ENCODE measurements at places on chromosomes 7 and 10.

DNA sequence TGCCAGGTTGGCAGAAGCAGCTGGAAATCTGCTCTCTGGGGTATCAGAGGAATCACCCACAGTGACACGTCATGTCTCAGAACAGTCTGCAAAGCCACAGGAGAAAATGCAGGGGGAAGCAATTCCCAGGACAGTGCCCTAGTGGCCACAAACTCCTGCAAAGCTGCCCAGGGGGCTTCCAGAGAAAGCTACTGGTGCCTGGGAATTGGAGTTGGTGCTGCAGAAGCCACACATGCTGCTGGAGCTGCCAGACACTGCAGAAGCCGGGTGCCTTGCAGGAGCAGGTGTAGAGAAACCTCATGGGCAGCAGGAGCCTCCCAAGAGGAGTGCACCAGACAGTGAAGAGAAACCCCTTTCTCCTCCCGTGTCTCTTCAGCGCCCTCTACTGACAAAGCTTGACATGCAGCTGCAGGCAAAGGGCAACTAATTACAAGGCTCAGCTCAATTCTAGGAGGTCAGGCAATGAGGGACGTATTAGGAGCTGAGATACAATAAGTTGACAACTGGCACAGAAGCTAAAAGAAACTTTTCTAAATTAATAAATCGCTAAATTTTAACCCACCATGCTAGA lies 30.2 kb upstream of the NUB1 start:
- no peak for DNase-seq

- no peak for DNase-seq
These were observed 38.9 kb upstream of the KAT6B start for GRCh38 chr10:74787457-74787856.

DNA sequence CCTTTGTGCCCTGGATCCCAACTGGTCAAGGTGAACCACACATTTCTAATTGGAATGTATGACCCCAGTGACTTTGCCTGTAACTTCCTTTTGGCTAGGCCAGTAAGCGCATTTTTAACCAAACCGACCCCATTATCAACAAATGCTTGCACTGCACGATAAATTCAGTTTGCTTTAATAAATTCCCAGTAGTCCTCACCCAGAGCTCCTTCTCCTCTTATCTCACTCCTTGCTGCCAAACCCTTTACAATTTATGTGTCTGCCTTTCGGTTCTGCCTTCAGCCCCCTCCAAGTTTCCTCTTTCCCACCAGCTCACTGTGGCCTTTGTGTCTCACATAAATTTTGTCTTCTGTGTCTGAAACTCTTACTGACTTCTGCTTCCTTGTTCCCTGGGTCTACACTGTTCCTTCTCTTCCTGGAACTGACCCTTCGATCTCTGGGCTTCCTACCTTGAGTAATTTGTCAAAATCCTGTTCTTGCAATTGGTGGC lies 59.0 kb downstream of the TBXAS1 start:
- DNase-seq, result no peak

DNA sequence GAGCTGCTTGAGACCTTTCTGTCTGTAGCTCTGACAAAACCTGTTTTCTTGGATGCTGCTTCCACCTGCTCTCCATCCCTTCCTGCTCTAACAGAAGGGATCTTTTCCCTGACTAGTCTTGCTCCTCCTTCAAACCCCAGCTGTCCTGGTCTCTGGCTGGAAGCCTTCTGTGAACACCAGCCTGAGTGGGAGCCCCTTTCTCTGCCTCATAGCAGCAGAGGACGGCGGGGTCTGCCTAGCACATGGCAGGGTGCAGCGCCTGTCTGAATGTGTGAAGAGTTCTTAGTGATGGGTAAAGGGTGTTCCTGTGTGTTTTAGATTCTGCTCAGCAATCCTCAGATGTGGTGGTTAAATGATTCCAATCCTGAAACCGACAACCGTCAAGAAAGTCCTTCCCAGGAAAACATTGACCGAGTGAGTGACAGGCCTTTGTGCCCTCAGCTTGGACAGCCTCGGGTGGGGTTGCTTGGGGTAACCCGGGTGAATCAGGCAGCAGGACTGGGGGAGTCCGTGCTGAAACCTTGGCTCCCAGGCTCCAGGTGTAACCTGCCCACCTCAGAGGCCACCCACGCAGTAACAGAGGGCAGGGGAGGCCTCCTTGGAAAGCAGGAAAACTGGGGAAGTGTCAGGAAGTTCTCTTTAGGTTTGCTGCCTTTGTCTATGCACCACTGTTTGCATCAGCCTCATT lies 34.1 kb downstream of the NUB1 start:
- no peak for DNase-seq

DNA sequence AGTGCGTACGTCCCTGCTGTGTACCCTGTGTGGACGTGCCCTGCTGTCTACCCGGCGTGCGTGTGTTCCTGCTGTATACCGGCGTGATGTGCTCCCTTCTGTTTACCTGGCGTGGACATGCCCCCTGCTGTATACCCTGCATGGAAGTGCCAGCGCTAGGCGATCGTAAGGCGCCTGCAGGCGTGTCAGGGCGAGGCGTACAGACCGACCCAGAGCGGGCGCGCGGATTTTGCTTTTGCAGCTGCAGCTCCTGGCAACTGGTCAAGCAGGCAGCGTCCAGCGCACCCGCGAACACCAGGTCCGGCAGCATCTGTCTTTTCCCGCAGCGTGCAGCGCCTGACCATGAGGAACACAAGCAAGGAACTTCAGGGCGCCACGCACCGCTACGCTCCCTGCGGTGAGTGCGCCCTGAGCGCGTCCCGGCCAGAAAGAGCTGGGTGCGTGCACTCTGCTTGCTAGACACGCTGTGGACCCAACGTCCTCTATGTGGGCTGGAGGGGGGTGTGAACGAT lies 680 bp downstream of the C7orf57 start:
- no peak for DNase-seq

- DNase-seq, result no peak
These were observed 27.9 kb downstream of the ZEB1 start for GRCh38 chr10:31346953-31347352.

- no peak for DNase-seq
These were observed 52.2 kb downstream of the SEM1 start for GRCh38 chr7:96657347-96658021.

- DNase-seq, result no peak
These were observed 2.9 kb downstream of the ZNF365 start for GRCh38 chr10:62377026-62377415.

- no peak for DNase-seq
These were observed 54.9 kb downstream of the SEM1 start for GRCh38 chr7:96654630-96655188.

- DNase-seq, result no peak
These were observed 69.0 kb downstream of the CREM start for GRCh38 chr10:35195361-35196306.

GRCh38 chr7:30347226-30348082 lies 63.1 kb downstream of the ZNRF2 start:
- DNase-seq, result no peak

- DNase-seq, result no peak
These were observed 578.2 kb downstream of the PARD3 start for GRCh38 chr10:34236931-34237330.

DNA sequence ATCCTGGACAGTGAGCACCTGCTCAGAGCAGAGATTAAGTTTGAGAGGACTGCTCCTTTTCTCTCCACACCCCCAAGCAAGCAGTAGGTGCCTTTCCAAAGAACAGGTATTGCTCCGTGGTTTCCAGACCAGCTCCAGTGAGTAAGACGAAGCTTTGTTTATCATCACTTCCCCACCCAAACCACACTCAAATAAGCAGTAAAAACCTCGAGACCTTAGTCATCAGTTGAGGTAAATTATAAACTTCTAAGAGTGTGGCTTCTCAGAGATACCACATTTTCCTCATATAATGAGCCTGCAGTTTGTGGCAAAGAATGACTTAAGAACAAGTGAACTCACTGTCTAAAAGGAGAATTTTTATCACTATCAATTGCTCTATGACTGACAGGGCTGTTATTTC lies 50.0 kb upstream of the GRB10 start:
- no peak for DNase-seq

GRCh38 chr10:126252884-126253610 lies 135.2 kb downstream of the ADAM12 start:
- DNase-seq, result no peak

DNA sequence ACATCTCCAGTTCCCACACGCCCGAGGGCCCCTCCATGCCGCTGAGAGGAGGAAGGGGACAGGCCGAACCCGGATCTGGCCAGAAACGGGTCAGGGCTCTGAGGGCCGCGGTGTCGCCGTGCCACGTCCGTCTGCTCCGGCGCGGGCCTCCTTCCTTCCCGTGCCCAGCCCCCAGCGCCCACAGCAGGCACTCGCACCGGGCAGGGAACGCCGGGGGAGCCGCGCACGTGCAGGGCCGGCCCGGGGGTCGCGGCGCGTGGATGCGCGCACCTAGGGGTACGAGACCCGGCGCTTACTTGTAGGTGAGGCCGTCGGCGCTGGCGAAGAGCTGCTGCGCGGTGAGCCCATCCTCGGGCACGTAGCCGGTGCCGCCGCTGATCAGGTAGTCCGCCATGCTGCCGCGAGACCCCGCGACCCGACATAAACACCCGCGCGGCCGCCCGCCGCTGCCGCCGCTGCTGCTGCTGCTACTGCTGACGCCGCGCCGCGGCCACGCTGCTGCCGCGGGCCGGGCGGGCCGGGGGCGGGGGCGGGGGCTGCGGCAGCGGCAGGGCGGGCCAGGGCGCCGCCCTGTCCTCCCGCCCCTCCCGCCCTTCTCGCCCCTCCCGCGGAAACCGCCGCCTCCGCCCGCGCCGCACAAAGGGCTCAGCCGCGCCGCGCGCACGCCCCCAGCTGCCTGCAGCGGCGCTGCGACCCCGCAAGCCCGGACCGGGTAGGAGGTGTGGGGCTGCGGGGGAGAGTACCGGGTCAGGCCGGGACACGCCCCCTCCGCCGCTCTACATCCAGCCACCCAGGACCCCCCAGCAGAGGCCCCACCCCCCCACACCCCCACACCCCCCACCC lies 4.1 kb downstream of the IMPDH1 start:
- DNase-seq, result no peak

DNA sequence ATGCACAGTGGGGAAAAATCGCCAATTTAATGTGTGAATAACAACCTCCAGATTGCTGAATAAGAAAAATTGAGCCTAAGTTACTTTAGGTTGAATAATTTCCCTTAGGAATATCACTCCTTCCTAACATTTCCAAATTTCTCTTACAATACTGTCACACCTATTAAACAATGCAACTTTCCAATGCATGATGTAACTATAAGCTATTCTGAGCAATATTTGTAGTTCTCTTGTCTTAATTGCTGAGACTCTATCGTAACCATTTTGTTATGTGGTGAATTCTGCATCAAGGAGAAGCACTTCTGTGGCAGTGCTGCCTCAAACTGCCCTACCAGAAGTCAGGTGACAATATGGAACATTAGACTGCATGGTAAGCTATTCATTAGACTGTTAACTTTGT lies 386.7 kb upstream of the LRRN3 start:
- no peak for DNase-seq

DNA sequence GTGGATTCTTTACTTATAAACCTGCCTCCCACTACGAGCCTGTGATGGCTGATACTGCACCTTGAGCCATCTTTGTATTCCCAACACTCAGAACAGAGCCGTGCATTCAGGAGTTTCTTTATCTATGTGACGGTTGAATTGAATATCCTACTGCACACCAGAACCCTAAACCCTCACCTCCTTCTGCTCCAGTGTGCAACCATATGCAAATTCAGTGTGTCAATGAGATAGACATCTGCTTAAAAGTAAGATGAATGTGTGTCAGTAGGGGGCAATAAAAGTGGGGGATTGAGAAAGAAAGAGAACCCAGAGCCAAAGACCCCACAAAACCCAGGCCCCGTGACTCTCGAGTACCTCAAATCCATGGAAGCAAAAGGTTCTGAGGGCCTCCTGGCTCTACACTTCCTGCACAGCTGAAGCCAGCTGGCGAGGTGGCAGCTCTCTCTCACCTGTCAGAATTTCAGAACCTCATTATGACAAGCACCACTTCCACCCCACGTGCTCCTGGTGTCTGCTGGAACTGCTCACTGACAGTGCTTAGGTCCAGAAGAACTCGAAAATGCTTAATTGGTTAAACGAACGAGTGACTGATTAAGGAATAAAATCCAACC lies 143.3 kb upstream of the GPR26 start:
- DNase-seq, result no peak

DNA sequence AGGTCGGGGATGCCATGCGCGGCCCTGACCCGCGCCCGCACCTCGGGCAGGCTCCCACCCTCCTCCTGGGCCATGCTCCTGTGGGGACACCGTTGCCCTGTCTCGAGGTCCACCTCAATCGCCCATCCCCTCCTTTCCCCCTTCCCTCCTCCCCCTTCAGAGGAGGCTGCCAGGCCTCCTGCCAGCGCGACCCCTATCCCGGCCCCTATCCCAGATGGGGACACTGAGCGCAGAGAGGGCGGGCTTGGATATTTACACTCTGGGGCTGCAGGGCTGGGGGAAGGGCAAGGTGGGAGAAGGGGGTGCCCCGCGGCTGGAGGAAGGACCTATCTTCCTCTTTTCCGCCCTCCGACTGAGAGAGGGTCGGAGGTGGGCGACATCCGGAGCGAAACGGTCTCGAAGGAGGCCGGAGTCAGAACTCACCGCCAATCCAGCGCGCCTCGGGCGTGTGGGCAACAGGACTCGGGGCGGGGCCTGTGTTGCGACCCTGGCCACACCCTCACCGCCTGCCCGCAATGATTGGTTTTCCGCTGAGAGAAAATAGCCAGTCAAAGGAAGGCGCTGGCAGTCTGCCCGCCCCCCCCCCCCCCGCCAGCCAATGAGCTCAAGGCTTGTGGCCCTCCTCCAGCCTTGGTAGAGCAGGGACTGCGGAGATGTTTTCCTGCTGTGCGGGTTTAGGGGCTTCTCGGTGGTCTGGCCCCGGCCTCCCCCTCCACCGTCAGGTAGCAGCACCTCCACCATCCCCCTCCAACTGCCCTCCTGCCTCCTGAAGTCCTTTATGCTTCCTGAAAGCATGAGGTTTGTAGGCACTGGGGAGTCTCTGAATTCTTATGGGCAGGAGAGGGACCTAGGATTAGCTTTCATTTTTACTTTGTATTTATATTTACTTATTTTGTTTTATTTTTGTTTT lies at the start of gene METTL27:
METTL27 (minus strand) TSS at position 450 of the 910 bp plus-strand sequence; CDS start at position 74, 376 bp downstream.
- DNase-seq, result peak; percentile 72

DNA sequence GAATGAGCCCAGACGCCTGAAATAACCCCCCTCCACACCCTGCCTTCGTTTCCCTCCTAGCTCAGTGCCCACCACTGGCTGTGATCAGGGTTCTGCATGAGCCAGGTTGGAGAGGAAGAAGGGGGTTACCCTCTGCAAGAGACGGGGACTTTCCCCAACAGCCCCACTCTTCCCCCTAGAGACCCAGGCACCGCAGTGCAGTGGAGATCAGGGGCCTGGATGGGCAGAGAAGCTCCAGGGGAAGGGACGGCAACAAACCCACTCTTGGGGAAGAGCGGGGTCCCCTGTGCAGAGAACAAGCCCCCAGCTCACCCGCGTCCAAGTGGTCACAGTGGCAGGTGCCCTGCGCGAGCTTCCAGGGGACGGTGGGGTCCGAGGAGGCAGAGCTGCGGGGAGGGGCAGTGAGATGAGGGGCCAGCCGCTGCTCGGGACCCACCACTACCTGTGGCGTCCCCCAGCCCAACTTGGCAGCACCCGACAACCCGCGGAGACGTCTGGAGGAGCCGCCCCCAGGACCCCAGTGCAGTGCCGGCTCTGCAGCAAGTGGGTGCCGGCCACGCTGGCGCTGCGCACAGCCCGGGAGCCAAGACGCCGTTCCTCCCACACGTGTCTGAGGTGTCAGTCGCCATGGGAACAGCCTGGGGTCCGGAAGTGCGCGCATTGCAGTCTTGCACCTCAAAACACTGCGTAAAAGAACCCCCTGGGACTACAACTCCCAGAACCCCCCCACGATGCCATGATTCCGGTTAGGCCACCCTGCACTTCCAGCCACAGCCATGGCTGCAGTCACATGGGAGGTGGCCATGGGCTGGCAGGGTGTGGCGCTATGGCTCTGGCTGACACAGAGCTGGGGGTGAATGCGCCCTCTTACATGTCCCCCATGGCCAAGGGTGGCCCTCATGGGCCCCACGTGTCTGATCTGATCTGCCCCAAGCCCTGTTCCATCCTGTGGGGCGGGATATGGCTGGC lies 45.8 kb upstream of the WIPI2 start:
- DNase-seq, result no peak

Measured in GOT3 (cell line).